ENCODE measurements at places on chromosomes 6 and 20. TPM values are rescaled to one million over a fixed set of nuclear protein-coding genes. Genes with fewer than 3 reads are reported as not detected.

Gene KCNS1
- 5.5 TPM for total RNA-seq

Gene TAGAP
- 1.9 TPM for total RNA-seq

Gene ZNF311
- 0.47 TPM for total RNA-seq

Gene BANF2
- total RNA-seq: not detected

GRCh38 chr6:43806043-43806757 is 36.2 kb downstream of the VEGFA start:
- no peaks in the 10 kb centered on the region for H3K36me3 ChIP-seq
- H3K27me3 ChIP-seq: peaks cover 1% of the 10 kb centered on the region
- H3K27ac ChIP-seq: no peak overlapping the region
- no peak overlapping the region for H3K4me3 ChIP-seq
- no peak for DNase-seq
- H3K4me1 ChIP-seq: peaks cover 15% of the 10 kb centered on the region

- peak overlapping the region; percentile 71 for H3K4me3 ChIP-seq
- H3K36me3 ChIP-seq: peaks cover 16% of the 10 kb centered on the region
- no peak for DNase-seq
- H3K27me3 ChIP-seq: no peaks in the 10 kb centered on the region
These were observed 451 bp downstream of the DNAJC5 start for GRCh38 chr20:63895202-63895951.

DNA sequence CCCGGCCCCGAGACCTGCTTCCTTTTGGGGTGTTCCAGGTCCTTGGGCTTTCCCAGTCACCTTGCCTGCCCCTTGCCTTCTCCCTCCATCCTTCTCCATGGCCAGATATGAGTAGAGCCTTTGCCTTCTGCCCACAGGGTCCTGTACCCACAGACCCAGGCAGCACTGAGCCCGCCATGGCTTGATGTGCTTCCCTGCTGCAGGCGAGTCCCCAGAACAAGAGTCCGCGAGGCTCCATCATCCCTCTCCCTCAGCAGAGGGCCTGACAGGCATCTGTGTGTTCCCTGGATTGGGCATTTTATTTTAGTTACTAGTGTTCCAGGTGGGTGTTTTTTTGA is 21.9 kb downstream of the PYGB start:
- H3K36me3 ChIP-seq: peaks cover 50% of the 10 kb centered on the region
- no peak for DNase-seq
- no peaks in the 10 kb centered on the region for H3K27me3 ChIP-seq
- no peak overlapping the region for H3K27ac ChIP-seq

GRCh38 chr20:63093966-63094766 is 87.4 kb upstream of the BHLHE23 start:
- DNase-seq: peak; percentile 21
- no peaks in the 10 kb centered on the region for H3K4me1 ChIP-seq
- H3K27ac ChIP-seq: no peak overlapping the region
- H3K27me3 ChIP-seq: peaks cover 79% of the 10 kb centered on the region

- H3K4me1 ChIP-seq: no peaks in the 10 kb centered on the region
- no peaks in the 10 kb centered on the region for H3K27me3 ChIP-seq
- peaks cover 91% of the 10 kb centered on the region for H3K36me3 ChIP-seq
- no peak for DNase-seq
These were observed 52.6 kb upstream of the SYNJ2 start for GRCh38 chr6:157929076-157929475.

GRCh38 chr6:6968731-6969552 is 138.8 kb upstream of the RREB1 start:
- H3K27ac ChIP-seq: peak overlapping the region; percentile 60
- no peaks in the 10 kb centered on the region for H3K36me3 ChIP-seq
- peaks cover 27% of the 10 kb centered on the region for H3K4me1 ChIP-seq
- H3K27me3 ChIP-seq: no peaks in the 10 kb centered on the region
- H3K4me3 ChIP-seq: no peak overlapping the region

DNA sequence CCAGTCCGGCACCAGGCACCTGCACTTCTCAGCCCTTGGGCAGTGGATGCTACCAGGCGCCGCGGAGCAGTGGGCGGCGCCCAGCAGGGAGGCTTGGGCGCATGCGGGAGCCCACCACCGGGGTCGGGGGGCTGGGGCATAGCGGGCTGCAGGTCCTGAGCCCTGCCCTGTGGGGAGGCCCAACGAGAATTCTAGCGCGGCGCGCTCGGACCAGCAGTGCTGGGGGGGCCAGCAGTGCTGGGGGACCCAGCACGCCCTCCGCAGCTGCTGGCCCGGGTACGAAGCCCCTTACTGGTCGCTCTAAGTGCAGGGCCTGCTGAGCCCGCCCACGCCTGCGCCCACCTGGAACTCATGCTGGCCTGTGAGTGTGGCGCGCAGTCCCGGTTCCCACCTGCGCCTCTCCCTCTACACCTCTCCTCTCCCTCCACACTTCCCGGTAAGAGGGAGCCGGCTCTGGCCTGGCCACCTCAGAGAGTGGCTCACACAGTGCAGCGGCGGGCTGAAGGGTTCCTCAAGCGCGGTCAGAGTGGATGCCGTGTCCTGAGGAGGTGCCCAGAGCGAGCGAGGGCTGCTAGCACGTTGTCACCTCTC is 28.5 kb upstream of the SERPINB1 start:
- no peaks in the 10 kb centered on the region for H3K36me3 ChIP-seq
- no peak overlapping the region for H3K4me3 ChIP-seq
- H3K27me3 ChIP-seq: no peaks in the 10 kb centered on the region
- DNase-seq: no peak
- peaks cover 21% of the 10 kb centered on the region for H3K4me1 ChIP-seq

Data from suprapubic skin (tissue), 4 donors.